Left lung (tissue), 14 donors: ENCODE measurements at places on chromosomes 3 and 15. TPM values are rescaled to one million over a fixed set of nuclear protein-coding genes. Genes with fewer than 3 reads are reported as not detected.

The NR1I2 gene
- polyA plus RNA-seq = 0.63 TPM

The LPP gene
- 26.1 TPM for polyA plus RNA-seq

The C3orf85 gene
- not detected for polyA plus RNA-seq

The PRKCI gene
- polyA plus RNA-seq = 82.4 TPM

The TRPM1 gene
- polyA plus RNA-seq = not detected

The CLRN1 gene
- polyA plus RNA-seq = not detected

The NOX5 gene
- polyA plus RNA-seq = 0.63 TPM

The PRRT3 gene
- polyA plus RNA-seq = 3.2 TPM

The SAMD7 gene
- polyA plus RNA-seq = not detected

The HTR3D gene
- not detected for polyA plus RNA-seq

The ERC2 gene
- polyA plus RNA-seq = 2.1 TPM

The MAN2A2 gene
- polyA plus RNA-seq = 66.4 TPM

The MLF1 gene
- 87.0 TPM for polyA plus RNA-seq

The RUBCN gene
- 14.8 TPM for polyA plus RNA-seq

The SEC62 gene
- polyA plus RNA-seq = 155 TPM

The UBR1 gene
- polyA plus RNA-seq = 28.3 TPM

The SGO1 gene
- polyA plus RNA-seq = 9.8 TPM

The DAZL gene
- polyA plus RNA-seq = not detected

The ISLR gene
- 57.3 TPM for polyA plus RNA-seq

The RTP1 gene
- not detected for polyA plus RNA-seq

The LRTM1 gene
- not detected for polyA plus RNA-seq
